ENCODE measurements at places on chromosomes 2 and 18.

DNA sequence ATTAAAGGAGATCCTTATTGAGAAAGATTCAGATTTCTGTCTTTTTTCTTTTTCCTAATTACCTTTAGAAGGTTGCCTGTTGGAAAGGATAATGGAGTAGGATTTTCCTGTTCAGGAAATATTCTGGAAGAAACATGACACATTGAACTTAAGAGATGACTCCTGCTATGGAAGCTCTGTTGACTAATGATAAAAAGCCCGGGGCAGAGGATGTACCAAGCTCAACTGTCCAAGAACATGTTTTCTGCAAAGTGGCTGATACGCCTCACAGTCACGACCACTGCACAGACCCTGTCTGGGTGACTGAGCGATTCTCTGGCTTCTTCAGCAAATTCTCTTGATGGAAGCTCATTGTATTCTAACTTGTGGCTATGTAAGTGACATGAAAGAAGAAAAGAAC is 86.2 kb upstream of the THOC1 start:
- no peak for DNase-seq

DNA sequence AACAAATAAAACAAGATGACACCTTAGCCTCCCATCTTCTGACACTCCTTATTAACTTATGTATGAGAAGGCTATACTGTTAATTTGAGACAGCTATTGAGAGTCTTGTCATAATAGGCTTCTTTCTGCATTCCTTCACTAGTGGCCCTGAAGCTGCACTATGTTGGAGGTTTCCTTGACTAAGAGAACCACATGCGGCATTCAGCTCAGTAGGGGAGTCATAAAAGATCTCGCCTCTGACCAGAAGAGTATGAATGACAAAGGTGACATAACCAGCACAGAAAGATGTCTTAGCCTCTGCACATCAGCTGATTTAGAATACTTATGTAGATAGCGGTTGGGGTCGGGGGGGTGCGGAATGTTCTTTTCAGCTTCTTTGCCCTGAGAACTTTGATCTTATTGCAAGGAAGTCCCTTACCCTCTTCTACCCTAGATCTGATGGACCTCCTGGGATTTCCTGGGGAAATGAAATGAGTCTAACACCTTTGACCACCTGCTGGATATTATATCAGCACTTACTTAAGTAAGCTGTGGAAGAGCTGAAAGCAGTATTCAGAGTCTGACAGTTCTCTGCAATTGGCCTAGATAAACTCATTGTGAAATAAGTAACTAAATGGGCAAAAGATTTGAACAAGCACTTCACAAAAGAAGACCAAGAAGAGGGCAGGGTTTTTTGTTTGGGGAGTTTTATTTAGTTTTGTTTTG is 24.2 kb downstream of the RBM45 start:
- no peak for DNase-seq

- no peak for DNase-seq
Observed at GRCh38 chr2:241352227-241352626, 3.9 kb upstream of the FARP2 start.

DNA sequence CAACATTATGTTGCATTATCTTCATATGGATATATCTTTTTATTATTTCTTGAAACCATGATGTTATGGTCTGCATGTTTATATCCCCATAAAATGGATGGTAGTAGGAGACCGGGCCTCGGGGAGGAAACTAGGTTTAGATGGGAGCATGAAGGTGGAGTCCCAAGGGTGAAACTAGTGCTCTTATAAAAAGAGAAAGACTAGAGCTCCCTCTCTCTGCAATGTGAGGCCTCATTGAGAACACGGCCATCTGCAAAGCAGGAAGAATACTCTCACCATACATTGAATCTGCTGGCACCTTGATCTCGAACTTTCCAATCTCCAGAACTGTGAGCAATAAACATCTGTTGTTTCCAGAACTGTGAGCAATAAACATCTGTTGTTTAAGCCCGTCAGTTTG is 64.0 kb downstream of the NXPH2 start:
- DNase-seq: no peak

- DNase-seq: no peak
Observed at GRCh38 chr2:32200814-32201213, 35.1 kb downstream of the SLC30A6 start.

- DNase-seq: no peak
Observed at GRCh38 chr2:44705356-44705755, 236.1 kb upstream of the SIX3 start.

- DNase-seq: no peak
Observed at GRCh38 chr2:81747481-81748070, 1443.0 kb upstream of the LRRTM1 start.

Measured in activated CD4-positive, alpha-beta T cell treated with anti-CD3 and anti-CD28 coated beads for 48 hours (primary cell).